Suppressor macrophage (primary cell): ENCODE measurements at places on chromosomes 4 and X.

DNA sequence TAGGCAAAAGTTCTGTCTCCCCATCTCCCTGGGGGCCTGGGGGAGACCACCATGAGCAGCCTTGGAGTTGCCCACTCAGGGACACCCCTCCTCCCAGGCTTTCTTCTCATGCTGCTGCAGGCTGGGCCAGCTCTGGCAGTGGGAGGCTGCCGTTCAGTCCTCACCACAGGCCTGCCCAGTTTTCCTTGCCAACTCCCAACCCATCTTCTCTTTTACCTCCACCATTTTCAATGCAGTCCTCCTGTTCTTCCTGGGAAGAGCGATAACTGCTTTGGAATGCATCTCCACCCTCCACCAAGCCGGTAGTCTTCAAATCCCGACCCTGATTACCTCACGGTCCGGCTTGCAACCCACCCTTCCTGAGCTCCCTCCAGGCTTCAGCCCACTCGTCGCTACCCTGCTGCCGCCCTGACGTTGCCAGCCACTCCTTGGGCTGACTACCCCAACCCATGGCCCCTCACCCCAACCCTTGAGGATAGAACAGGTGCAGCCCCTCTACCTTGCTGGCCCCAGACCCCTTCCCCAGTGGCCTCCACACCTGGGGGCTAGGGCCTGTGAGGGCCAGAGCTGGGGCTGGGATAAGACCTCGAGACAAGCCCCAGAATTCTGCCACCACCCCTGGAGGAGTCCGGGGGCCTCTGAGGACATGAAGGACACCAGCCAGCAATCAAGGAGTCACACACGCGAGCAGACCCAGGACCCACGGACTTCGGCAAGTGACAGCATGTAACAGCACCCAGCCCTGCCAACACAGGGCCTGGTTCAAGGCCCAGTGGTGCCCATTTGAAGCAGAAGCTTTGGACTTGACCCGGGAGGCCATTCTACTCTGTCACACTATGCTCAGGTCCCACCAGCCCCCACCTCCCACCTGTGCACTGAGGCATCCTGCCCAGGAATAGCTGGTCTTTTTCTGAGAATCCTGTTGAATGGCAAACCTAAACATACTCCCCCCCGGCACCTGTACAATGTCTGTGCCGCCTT, 9.2 kb downstream of the WDR1 start:
- no peak for DNase-seq

- no peak for DNase-seq
These were observed 592.5 kb downstream of the PPARGC1A start for GRCh38 chr4:23297327-23297726.

GRCh38 chr4:63492515-63492914, 916.7 kb downstream of the TECRL start:
- no peak for DNase-seq

GRCh38 chrX:5708251-5708650, 520.4 kb downstream of the NLGN4X start:
- no peak for DNase-seq

- peak; percentile 76 for DNase-seq
These were observed 321.9 kb upstream of the GIMD1 start for GRCh38 chr4:106690487-106690886.

GRCh38 chr4:136749989-136750388, 782.3 kb downstream of the PCDH18 start:
- no peak for DNase-seq
